Mesenteric fat pad (tissue), 1 donor: ENCODE measurements at places on chromosomes 13 and 19. TPM values are rescaled to one million over a fixed set of nuclear protein-coding genes. Genes with fewer than 3 reads are reported as not detected.
A peak's percentile ranks its signal among the peaks of the same experiment; 100 is the strongest.

GRCh38 chr19:13861392-13861713 lies 15.6 kb upstream of the NANOS3 start:
- DNase-seq, result no peak

FPR2 gene
- total RNA-seq, result 11.4 TPM

DNA sequence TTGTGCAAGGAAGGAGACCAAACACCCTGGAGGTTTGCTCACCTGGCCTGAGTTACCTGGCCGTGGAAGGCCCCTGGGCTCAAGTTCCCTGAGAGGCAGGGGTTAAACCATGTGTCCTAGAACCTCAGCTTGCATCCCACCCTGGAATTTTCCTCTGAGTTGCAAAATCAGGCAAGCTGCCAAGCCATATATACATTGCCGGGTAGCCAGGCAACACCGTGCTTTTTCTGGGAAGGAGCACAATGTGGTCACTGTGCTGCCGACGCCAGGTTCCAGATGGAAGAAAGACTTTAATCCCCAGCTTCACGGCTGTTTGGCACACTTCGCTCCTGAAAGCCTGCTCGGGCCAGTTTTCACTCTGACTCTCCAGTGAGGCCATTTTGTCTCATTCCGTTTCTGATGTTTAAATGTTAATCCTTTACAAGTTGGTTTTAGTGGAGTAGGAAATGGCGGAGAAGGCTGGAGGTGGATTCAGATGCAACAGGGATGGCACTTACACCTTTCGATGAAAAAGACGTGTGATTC lies 60.1 kb upstream of the PEG3 start:
- peak; percentile 24 for DNase-seq

IFNL4 gene
- total RNA-seq, result not detected

DNA sequence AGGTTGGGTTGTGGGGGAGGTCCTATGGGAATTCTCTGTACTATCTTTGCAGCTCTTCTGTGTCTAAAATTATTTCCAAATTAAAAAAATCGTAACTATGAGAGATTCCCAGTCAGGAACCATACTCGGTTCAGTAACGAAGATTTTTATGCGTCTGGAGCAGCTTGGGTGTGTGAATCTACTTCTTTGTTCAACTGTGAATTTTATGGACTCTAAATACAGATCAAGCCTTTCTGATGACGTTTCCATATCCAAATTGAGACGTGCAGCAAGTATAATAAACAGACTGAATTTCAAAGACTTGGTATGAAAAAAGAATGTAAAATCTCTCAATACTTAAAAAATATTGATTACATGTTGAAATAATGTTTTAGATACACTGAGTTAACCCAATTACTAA lies 30.9 kb downstream of the MLLT1 start:
- no peak for DNase-seq

GRCh38 chr13:102771298-102772041 lies 2.1 kb downstream of the TEX30 start:
- DNase-seq, result no peak

DNA sequence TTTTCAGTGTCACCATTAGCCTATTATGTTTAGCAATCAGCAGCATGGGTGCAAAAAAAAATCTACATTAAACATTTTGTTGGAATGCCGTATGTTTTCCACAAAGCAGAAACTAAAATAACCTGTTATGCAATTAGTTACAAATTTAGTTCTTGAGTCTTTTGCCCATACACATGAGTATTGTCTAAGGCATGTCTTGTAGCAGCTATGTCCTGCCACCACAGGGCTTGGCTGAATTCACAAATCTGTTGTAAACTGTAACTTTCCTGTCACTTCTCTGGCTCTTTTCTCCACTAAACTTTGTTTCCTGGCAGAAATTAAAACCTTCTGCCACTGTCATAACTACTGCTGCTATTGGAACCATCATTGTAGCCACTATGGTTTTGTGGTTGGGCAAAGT lies 277.9 kb upstream of the SPRY2 start:
- DNase-seq, result no peak

DNA sequence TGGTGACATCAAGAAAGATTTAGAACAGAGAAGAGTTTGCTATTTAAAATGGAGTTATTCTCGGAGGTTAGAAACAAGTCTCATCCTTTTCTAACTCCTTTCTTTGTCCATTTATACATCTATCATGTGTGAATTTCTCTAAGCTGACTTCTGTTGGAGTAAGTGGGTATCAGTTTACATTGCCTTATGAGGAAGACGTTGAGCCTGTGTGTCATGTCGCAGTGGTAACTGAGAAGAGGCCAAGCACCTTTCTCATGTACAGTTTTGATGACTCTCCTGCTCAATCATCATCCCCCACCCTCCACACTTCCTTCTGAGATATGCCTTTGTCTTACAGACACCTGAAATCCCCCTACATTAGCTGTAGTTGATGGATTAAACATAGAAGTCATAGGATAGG lies 624.8 kb downstream of the LIG4 start:
- no peak for DNase-seq

DNA sequence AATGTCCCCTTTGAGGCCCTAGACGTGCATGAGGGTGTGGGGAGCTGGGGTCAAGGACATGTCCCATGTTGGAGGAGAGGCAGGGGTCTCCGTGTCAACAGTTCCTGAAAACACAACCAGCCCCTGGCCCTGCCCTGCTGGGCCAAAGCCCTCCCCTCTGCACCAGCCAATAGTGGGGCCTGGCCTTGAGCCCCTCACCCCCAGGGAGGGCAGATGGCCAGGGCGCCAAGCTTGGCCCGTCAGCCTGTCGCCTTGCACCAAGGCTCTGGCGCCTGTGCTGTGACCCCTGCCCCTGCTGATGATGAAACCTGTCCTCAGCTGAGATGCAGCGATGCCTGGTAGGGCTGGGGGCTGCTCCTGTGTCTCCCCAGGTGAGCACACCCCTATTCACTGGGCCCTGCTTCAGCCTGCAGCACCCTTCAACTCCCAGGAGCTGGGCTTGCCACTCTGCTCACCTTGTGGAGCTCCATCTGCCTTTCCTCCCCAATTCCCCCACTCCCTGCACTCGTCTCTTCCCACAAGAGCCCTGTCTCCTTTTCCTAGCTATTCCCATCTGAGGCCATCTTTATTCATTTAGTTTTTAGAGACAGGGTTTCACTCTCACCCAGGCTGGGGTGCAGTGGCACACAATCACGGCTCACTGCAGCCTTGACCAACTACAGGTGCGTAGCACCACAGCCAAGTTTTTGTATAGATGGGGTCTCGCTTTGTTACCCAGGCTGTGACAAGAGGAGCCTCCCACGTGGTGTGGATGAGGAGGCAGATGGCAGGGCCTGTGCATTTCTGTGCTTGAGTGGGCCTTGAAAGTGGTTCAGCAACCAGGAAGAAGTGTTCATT lies 2.1 kb upstream of the HAMP start:
- no peak for DNase-seq

LRRC4B gene
- total RNA-seq, result 1.6 TPM

- DNase-seq, result no peak
These were observed 2.8 kb downstream of the TMEM150B start for GRCh38 chr19:55322204-55322885.

- DNase-seq, result no peak
These were observed 110.7 kb upstream of the UQCRFS1 start for GRCh38 chr19:29323440-29324290.

DNA sequence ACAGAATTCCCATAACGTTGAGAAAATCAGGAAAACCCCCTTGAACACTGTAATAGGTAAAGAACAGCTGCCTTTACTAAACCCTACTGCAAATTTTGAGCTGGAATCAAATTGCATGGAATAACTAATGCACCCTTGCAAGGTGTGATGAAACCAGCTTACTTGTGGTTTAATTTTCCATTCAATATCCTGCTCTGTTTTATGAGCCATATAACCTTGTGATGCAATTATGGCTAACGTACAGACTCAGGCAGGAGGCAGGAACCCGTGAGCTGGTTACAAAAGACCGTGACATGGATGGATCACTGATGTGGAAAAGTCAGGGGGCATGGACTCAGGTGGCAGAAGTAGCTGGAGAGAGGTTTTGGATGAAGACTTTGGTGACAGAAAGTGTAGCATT lies 438.6 kb downstream of the COG6 start:
- DNase-seq, result no peak

DNA sequence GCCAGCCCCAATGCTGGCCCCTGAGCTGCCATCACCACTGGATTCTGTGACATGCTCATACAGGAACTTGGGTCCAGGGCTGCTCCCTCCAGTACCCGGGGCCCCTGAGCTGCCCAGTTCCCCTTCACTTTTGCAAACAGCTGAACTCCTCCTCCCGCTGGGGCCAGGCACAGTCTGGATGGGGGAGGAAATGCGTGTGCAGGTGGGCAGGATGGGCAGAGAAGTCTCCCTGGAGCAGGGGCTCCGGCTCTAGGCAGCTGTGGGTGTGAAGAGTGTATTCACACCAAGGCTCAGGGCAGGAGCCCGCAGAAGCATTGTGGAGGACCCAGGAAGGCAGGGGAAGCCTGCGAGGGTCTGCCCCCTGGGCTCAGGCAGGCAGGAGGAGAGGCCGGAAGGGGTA lies 12.4 kb downstream of the POP4 start:
- DNase-seq, result no peak

DNA sequence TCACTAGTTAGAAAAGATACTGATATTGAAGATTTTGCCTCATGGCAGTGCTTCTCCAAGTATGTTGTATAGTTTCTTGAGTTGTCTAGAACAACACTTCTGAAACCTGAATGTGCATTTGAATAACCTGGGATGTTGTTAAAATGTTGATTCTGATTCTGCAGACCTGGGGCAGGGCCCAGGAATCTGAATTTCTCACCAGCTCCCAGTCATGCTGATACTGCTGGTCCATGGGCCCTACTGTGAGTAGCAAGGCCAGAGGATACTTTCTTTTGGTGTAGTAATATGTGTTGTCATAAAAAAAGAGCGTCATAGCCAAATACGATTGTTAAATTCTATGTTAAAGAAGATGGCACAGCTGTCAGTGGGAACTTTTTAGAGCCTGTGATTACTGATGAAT lies 41.6 kb upstream of the C1QTNF9 start:
- DNase-seq, result no peak

- DNase-seq, result no peak
These were observed 54.5 kb downstream of the SPTBN4 start for GRCh38 chr19:40521276-40521675.
